ENCODE measurements at places on chromosomes 2 and 18.
A peak's percentile ranks its signal among the peaks of the same experiment; 100 is the strongest.

DNA sequence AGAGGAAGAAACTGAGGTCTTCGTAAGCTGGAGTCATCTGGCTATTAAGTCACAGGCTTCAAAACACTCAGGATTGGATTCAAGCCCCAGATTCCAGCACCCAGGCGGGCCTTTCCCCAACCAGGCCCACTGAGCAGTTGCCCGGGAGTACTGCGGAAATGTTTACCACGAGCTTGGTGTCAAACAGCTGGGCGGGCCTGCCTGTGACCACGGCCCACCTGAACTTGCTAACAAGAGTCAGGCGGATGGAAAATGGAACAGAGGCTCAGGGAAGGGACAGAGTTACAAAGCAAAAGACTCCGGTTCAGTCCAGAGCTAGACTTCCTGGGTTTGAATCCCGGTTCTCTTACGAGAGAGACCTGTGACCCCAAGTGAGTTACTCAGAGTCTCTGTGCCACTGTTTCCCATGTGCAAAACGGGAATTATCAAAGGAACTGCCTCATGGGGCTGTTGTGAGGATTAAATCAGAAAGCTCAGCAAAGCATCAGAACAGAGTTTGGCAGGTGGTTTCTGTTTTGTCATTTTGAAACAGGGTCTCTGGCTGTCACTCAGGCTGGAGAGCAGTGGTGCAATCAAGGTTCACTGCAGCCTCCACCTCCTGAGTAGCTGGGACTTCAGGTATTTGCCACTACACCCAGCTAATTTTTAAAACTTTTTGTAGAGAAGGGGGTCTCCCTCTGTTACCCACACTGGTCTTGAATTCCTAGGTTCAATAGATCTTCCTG lies 49.0 kb upstream of the TFCP2L1 start:
- no peak for DNase-seq

GRCh38 chr2:65402780-65403528 lies 29.4 kb downstream of the SPRED2 start:
- DNase-seq: peak; percentile 36

DNA sequence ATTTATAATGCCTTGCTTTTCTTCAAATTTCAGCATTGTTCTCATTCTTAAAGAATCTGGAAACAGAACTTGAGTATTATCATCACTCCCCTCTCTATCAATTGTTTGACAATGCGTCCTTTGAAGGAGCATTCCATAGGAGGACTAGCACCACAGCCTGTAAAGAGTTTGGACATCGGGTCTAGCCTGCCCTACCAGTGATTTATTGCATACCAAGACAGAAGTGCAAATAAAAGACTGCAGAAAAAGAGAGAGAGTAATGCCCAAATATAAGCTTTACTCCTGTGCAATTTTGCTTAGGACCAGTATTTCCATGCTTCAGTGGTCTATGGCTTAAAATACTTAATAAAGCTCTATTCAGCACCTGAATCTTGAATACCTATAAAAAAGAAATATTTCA lies 55.4 kb upstream of the MAP2 start:
- DNase-seq: no peak

- peak; percentile 94 for DNase-seq
These were observed 266.8 kb downstream of the ALPK2 start for GRCh38 chr18:58362027-58362575.

GRCh38 chr2:181998041-181998835 lies 12.6 kb downstream of the PPP1R1C start:
- DNase-seq: no peak

- no peak for DNase-seq
These were observed 57.1 kb upstream of the OTOS start for GRCh38 chr2:240197462-240198139.

DNA sequence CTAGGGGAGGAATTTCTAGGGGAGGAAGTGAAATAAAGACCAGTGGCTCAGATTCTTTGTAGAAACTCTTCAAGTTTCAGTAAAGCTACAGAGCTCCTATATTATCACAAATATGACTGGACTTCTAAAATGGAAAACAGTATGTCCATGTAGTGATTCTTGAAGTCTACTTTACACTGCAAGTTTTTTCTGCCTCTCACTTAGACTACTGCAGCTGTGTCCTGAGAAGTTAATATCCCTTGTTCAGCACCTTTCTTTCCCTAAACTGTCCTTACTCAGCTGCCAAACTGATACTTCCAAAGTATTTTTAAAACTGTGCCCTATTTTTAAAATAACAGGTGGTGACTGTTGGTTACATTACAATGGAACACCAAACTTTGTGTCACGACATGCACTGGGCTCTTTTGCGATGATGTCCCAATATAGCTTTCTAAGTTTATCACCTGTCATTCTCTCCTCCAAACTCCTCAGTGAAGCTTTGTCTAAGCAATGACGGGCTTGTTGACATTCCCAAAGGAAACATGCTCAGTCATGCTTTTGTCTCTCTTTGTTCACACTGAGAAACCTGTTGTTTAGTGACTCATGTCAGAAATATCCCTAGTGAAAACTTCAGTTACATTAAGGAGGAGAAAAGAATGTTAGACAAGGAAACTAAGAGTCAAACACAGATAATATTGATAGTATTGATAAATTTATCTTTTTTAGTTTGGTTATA lies 341.1 kb downstream of the ARL6IP6 start:
- DNase-seq: no peak

DNA sequence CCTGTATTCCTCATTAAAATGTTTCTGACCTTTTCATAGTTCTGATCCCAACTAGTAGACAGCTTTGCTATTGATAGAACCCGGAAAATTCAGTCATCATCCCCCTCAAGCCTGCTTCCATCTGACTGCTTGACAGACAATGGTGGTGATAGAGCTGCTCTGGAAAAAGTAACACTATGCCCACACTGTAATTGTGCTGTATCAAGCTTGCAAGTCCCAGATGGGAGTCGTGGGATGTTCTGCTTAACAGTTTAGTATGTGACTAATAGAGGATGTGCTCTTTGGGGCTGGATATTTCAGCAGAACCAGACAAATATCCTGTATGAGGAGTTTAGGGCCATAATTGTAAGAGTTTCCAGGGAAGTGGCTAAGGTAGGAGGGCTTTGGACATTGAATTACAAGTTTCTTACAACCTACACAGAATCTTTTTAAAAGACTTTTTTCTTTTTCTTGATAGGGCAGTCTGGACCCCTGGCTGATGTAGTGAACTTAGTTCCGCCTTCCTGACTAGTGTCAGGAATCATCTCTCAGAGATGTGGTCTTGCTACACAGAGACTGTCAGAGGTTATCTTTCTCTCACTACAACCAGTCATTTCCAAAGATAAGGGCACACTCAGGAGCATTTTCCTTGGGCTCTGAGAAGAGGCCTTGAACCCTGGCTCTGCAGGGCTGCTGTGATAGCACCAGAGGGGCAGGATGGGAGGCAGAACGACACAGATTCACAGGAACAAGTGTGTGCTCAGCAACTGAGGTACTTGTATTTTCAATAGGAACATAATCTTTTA lies 158.0 kb upstream of the RBMS1 start:
- DNase-seq: peak; percentile 84

DNA sequence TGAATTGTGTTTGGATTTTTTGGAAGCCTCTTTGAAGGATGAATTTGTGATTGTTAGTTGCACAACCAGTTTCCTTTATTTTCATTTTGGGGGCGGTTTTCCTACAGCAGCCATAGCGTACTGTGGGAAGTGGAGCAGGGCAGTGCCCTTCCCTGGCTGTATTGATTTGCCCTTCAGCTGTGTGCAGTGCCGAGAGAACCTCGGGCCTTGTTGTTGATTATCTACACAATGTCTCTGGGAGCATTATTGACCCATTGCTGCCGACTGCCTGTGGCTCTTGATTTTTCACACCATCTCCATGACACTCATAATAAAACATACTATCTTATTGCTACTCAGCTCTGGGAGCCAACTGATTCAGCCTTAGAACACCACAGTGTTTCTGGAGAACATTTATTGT lies 162.2 kb upstream of the BOD1L2 start:
- DNase-seq: no peak

DNA sequence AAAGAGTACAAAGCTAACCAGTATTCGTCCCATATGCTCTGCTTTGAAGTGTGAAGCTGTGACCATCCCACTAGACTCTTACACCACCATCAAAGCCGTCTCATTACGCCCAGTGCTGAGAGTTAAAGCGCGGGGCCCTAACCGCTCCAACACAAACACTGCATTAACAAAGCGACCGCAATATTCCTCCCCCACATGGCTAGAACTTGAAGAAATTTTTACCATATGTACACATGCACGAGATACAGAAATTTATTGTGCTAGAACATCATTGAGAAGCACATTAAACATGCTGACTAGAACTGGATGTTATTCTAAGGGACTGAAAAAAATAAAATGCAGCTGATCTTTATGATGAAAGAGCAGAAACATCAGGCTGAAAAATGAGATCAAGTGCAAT lies 20.5 kb downstream of the FTCDNL1 start:
- no peak for DNase-seq

All from amniotic epithelial cell (primary cell).